Activated gamma-delta T cell treated with Interleukin-2 at 50 U/mL for 16 hours (primary cell): ENCODE measurements at places on chromosomes 7 and 10.

DNA sequence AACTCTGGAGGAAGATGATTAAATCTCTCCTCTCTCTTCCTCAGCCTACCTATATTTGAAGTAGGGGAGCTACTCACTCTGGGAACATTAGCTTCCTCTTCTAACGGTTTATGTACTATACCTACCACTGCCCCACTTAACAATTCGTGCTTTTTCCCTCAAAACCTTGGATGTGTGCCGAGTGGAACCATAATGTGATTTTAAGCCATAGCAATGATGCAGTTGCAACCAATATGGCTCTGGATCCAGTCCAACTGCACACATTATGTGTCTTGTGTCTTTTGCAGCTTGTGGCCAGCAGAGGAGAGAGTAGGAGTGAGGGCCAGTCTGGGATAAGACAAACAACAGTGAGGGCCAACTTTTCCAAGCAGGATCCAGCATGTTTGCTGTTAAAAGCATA, 170.7 kb downstream of the GATA3 start:
- DNase-seq: no peak

- no peak for DNase-seq
These were observed 8.5 kb upstream of the CDH23 start for GRCh38 chr10:71388171-71388570.

DNA sequence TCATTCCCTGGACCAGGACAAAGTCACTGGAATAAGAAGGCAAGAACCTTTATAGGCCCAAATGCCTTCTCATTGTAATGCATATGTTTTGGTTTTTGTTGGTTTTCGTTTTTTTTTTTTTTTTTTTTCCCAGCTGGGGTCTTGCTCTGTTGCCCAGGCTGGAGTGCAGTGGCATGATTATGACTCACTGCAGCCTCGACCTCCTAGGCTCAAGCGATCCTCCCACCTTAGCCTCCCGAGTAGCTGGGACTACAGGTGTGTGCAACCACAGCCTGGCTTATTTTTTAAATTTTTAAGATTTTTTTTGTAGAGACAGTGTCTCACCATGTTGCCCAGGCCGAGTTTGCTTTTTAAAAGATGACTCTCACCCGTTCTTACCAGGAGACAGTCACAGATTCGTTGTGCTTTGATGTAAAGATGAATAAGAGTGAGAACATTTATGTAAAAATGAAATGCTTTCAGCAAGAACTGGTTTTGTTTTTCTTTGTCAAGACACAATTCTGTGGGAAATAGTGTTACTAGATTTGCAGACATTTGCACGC, 7.6 kb downstream of the IQCE start:
- DNase-seq: no peak

GRCh38 chr10:71044720-71045119, 156.4 kb upstream of the PCBD1 start:
- DNase-seq: no peak

GRCh38 chr10:131549116-131549515, 237.6 kb upstream of the TCERG1L start:
- no peak for DNase-seq

GRCh38 chr10:11864727-11865126, 41.6 kb downstream of the PROSER2 start:
- DNase-seq: no peak

DNA sequence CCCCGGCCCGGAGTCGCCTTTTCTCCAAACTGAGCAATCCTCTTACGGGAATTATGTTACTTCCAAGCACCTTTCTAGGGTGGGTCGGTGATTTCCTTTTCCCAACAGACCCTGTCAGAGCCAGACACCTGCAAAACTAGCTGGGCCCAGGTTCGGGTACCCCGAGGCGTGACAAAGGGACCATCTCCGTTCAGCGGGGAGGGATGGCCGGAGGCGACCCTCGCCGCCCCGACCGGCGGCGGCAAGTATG, 445 bp downstream of the PPA1 start:
- DNase-seq: no peak

DNA sequence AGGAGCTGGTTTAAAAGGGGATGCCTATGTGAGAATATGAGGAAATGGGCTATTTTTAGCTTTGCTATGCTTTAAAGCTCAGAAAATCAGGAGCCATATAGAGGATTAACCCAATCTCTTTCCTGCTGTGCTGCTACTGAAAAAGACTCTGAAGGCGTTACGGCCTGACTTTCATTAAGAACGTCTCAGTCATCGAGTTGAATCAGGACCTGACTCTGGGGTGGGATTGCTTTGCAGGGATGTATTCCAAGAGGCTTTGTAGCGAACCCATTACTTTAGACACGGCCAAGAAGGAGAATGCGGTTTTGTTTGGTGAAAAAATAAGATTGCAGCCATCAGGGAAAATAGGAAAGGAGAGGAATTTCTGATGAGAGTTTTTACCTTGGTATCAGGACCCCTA, 426.9 kb downstream of the CCSER2 start:
- no peak for DNase-seq
